ENCODE measurements at places on chromosomes 4 and X. TPM values are rescaled to one million over a fixed set of nuclear protein-coding genes. Genes with fewer than 3 reads are reported as not detected.

The MAGEA3 gene
- total RNA-seq = 116 TPM

The TRAM1L1 gene
- total RNA-seq = 3.5 TPM

The HERC5 gene
- total RNA-seq = 6.1 TPM

The ZFP92 gene
- total RNA-seq = not detected

The PDLIM3 gene
- total RNA-seq = 13.6 TPM

The CITED1 gene
- 0.12 TPM for total RNA-seq
